ENCODE measurements at places on chromosomes 1 and 21.

GRCh38 chr21:29571949-29572348 is 273.2 kb downstream of the BACH1 start:
- DNase-seq: no peak

GRCh38 chr1:245855846-245856730 is 651.0 kb downstream of the SMYD3 start:
- no peak for DNase-seq

GRCh38 chr1:207969528-207969927 is 58.6 kb upstream of the CD34 start:
- no peak for DNase-seq

DNA sequence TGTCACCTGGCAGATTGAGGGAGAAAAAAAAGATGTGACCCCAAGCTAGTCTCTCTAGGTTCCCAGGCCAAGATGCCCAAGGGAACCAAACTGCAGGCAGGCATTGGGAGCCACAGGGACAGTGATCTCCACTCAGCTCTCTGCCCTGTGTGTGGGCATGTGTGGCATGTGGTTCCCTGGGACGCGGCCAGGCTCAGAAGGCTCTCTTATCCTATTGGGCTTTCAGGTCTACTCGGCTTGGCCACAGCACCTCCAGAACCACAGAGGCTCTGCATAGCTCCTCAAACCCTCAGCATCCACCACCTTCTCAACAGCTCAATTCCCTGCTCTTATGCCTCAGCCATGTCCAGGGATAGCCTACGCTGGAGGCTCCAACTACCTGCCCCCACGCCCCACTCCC is 22.0 kb downstream of the IQGAP3 start:
- no peak for DNase-seq

- no peak for DNase-seq
Measured at GRCh38 chr1:14987829-14988603, 165.5 kb upstream of the TMEM51 start.

GRCh38 chr1:237961754-237962153 is 71.0 kb upstream of the ZP4 start:
- DNase-seq: no peak

GRCh38 chr1:2194898-2195673 is 514 bp upstream of the FAAP20 start:
- DNase-seq: peak; percentile 83

DNA sequence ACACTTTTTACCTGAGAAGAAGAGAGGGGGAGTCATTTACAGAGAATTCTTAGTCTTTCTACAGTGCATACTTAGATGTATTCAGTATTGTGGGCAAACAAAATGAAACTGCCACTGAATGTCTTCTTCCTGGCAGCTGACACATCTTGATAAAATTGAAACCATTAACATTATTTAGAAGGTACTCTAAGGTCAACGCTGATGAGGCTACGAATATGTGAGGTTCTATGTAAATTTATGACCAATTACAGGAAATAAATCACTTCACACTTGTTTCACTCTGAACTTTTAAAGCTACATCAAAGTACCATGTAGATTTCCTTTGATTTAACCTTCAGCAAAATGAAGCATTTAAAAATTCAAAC is 51.3 kb upstream of the GFI1 start:
- no peak for DNase-seq

DNA sequence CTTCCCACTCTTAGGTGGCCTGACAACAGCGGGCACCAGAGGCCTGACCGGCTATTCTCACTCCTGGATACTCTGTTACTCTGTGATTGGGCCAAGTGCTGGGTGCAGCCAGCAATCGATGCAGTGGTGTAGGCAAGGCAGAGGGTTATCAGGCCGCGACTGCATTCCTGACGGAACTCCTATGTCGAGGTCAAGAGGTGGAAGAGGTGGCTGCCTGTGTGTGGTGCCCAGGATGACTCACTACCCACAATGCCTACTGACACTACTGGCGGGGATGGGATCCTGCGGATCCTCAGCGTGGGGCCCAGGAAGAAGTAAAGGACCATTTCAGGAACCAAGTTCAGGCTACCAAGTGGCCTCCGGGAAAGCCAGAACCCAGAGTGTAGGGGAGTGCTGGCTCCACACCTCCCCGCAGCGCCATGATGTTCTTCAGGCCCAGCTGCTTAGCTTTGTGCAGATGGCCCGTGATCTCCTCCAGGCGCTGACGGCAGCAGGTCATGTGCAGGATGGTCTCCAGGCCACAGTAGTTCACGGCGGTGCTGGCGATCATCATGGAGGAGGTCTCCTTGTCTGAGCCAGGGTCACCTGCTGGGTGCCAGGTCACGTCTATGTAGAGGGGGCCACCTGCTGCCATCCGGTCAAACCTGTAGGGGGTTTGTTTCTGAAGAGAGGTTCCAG is 4.9 kb downstream of the MTHFR start:
- no peak for DNase-seq

DNA sequence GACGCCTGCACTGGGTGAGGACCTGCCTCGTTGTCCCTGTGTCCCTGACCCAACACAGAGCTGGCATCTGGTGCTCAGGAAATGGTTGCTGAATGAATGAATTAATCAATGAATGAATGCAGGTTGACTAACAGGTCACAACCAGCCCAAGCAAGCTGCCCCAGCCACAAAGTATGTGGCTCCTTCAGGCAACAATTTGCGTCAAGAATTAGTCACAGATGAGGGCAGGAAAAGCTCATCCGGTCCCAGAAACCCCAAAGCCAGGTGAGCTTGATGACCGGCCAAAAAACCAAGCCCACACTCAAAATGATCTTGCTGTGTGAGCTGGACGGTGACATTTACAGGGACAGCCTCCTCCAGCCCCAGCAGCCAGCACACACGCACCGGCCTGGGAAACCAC is 40.6 kb upstream of the GPR153 start:
- no peak for DNase-seq

DNA sequence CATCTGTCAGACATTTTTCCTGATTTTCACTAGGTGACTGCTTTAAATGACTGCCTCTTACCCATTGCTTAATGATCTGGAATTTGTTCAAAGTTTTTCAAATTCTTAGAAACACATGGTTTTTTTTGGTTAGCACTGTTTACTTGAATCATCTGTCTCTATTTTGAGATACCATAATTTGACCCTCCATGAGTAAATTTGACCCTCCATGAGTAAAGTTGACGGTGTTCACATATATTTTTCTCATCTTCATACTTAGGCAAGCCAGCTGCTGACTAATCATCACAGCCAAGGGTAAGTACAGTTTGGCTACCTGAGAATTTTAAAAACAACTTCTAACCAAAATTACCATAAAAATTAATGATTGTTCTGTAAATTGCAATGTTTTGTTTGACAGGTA is 586.5 kb downstream of the PTBP2 start:
- DNase-seq: no peak

DNA sequence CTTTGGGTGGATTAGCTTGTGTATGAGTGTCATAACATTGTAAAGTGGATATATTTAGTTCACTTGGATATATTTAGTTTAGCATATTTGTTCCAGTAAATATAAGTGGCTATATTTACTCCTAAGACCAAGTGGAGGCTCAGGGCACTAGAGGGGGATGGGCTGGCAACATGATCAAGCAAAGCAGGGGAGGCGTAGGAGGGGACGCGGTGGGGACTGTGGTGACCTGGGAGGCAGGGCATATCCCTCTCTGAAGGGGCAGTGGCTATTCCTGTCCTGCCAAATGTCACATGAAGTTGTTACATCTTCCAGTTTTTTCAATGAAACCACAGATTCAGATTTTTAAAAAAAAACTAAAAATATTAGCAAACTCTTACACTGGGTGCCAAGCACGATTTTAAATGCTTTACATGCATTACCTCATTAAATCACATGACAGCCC is 51.9 kb upstream of the EDN2 start:
- DNase-seq: no peak

DNA sequence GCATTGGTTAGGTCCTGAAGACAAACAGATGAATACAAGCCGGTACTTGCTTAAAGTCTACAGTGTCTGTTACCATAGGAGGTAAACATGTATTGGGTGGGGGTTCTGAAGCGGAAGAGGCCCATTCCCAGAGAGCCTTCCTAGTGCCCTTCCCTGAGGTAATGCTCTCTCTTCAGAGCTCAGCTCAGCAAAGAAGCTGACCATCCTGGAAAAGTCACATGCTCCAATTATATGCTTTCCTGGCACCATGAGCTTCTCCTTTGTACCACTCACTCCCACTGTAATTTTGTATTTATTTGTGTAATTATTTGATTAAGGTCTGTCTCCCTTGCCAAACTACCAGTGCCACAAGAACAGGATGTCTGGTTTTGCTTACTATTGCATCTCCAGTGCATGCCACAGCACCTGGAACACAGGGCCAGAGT is 42.0 kb downstream of the RAB3B start:
- no peak for DNase-seq

- no peak for DNase-seq
Measured at GRCh38 chr1:74689621-74690363, 16.2 kb upstream of the ERICH3 start.

- DNase-seq: no peak
Measured at GRCh38 chr1:96346719-96347118, 374.9 kb upstream of the PTBP2 start.

DNA sequence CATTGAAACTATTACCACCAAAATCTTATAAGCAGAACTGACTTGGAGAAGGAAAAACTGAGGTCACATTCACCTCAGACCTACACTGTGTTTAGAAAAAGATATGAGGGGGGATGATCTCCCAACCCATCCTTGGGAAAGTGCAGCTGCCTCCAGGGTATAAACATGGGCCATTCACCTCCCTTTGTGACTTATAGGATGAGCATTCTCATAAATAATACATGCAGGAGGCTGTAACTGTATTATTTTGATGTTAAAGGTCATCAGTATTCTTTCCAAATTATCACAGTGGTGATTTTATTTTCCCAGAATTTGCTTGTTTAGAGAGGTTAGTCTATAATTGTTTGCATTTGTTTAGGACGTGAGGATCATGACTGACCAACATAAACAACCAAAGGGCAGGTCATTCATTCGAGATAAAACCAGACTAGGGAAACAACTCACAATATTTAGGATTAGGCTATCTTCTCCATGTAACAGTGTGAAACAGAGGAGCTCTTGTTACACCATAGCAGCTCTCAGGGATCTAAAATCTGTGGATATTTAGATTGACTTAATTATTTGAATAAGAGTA is 109.2 kb upstream of the NR5A2 start:
- no peak for DNase-seq

GRCh38 chr1:25631750-25632485 is 15.3 kb downstream of the MAN1C1 start:
- DNase-seq: no peak

GRCh38 chr1:112346801-112347350 is 49.1 kb upstream of the CTTNBP2NL start:
- DNase-seq: no peak

GRCh38 chr1:108072776-108073175 is 107.8 kb upstream of the VAV3 start:
- no peak for DNase-seq

- no peak for DNase-seq
Measured at GRCh38 chr1:118487091-118487490, 302.1 kb upstream of the SPAG17 start.

- no peak for DNase-seq
Measured at GRCh38 chr1:230556453-230556852, 85.8 kb upstream of the COG2 start.

GRCh38 chr1:43274125-43274803 is 4.5 kb downstream of the TMEM125 start:
- DNase-seq: no peak

DNA sequence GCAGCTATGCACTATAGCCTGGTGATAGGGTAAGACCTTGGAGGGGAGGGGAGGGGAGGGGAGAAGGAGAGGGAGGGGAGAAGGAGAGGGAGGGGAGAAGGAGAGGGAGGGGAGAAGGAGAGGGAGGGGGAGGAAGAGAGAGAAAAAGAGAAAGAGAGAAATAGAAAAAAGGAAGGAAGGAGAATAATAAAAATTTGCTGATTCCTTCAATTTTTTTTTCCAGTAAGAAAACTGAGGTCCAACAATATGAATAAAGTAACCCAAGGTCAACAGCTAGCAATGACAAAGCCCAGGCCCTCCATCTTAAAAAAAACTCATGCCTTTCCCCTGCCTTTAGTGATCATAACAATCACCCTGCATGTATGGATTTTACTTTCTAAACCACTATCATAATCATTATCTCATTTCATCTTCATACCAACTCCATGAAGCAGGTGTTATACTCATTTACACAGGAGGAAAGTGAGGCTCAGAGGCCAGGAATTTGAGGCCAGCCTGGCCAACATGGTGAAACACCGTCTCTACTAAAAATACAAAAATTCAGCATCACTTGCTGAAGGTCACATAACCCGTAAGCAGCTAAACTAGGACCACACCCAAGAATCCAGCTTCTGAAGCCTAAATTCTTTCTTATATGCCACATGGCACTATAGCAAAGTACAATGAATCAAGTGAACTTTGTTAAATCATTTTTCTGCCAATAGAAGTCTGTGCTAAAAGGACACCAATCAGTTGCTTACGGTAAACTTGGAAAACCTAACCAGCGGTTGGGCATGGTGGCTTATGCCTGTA is 23.4 kb upstream of the BRDT start:
- DNase-seq: no peak

GRCh38 chr21:45976701-45977311 is 4.8 kb upstream of the COL6A1 start:
- no peak for DNase-seq

- DNase-seq: no peak
Measured at GRCh38 chr1:19622204-19622603, 21.9 kb upstream of the NBL1 start.

DNA sequence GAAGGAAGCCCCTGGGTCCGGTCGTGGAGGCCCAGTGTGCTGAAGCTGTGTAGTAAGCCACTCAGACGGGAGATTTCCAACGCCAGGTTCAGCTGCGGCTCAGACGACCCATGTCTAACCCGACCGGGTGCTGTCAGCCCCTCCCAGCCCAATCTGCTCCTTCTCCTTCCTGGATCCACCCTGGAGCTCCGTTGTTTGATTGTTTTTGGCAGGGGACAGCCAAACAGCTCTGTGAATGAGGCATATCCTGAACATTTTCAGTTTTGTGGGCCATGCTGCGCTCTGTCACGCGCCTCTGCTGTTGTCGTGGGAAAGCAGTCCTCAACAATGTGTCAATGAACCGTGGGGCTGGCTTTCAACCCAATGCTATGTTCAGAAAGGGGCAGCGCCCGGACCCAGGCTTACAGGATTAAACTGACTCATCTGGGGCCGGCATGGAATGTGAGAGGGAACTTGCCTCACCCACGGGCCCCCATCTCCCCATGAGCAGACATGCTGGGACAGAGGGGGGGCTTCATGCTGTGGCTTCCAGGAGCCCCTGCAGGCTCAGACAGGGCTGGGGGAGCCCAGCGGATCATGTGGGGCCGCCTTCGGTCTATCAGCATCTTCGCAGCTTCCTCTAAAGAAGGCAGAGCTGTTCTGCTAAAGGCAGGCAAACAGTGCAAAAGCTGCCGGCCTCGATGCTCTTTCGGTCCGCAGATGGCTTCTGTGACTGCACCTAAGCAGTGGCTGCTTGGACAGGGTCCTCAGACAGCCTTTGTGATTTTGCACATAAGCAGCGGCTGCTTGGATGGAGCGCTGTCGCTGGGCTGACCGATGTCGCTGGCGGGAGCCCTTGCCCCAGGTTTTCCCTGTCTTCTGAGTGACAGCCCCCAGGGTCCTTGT is 101.7 kb downstream of the RIPK4 start:
- DNase-seq: no peak
